SK-MEL-5 (cell line): ENCODE measurements at places on chromosomes 5 and 9. TPM values are rescaled to one million over a fixed set of nuclear protein-coding genes. Genes with fewer than 3 reads are reported as not detected.

GRCh38 chr9:134594078-134594941 is 47.3 kb upstream of the COL5A1 start:
- no peak for DNase-seq

DNA sequence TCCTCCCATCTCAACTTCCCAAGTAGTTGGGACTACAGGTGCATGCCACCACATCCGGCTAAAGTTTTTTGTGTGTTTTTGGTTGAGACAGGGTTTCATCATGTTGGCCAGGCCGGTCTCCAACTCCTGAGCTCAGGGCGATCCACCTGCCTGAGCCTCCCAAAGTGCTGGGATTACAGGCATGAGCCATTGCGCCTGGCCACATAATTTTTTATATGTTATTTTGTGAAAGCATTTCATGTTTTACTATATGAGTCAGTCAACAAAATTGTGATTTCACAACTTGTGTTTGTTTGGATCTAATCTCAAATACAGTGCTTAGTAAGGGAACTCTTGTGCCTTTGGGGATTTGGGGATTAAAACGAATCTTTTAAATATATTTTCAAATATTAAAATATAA is 20.0 kb upstream of the FAM120AOS start:
- no peak for DNase-seq

- no peak for DNase-seq
Observed at GRCh38 chr5:4676934-4677333, 463.2 kb upstream of the ADAMTS16 start.

- DNase-seq = no peak
Observed at GRCh38 chr5:176882567-176882903, 16.6 kb downstream of the HK3 start.

GRCh38 chr5:135313405-135313804 is 85.6 kb downstream of the MACROH2A1 start:
- no peak for DNase-seq

- DNase-seq = peak; percentile 66
Observed at GRCh38 chr9:137319011-137319738, 17.1 kb upstream of the NRARP start.

- no peak for DNase-seq
Observed at GRCh38 chr9:2729721-2730120, 12.4 kb downstream of the KCNV2 start.

DNA sequence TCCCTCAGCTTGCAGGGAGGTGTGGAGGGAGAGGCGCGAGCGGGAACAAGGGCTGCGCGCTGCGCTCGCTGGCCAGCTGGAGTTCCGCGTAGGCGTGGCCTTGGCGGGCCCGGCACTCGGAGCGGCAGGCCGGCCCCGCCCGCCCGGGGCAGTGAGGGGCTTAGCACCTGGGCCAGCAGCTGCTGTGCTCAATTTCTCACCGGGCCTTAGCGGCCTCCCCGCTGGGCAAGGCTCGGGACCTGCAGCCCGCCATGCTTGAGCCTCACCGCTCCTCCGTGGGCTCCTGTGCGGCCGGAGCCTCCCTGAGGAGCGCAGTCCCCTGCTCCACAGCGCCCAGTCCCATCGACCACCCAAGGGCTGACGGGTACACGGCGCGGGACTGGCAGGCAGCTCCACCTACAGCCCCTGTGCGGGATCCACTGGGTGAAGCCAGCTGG is 1516.4 kb downstream of the EFNA5 start:
- DNase-seq = no peak

DNA sequence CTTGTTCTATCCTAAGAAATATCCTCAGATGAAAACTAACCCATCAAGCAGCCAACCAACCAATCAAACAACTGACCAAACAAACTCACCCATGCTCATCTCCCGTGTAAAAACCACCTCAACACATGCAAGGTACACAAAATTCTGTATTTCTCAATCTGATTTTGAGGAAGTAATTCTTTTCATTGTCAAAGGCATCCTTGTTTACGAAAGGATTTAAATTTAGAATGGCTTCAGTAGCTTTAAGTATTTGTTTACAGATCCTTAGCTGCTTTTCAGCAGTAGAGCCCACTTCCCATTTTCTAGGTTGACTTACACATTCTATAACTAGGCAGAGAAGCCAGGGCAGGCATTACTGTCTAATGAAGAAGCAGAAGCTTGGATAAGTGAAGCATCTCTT is 78.6 kb downstream of the NTRK2 start:
- no peak for DNase-seq

- peak; percentile 30 for DNase-seq
Observed at GRCh38 chr9:10612641-10613398, at the start of gene PTPRD. Gene PTPRD, minus strand, starts transcription at chr9:10613002.

- DNase-seq = no peak
Observed at GRCh38 chr5:139955053-139955605, 88.0 kb downstream of the NRG2 start.

- no peak for DNase-seq
Observed at GRCh38 chr9:114844766-114845165, 38.9 kb upstream of the TNFSF15 start.

- no peak for DNase-seq
Observed at GRCh38 chr9:89871871-89872331, 267.1 kb downstream of the GADD45G start.

DNA sequence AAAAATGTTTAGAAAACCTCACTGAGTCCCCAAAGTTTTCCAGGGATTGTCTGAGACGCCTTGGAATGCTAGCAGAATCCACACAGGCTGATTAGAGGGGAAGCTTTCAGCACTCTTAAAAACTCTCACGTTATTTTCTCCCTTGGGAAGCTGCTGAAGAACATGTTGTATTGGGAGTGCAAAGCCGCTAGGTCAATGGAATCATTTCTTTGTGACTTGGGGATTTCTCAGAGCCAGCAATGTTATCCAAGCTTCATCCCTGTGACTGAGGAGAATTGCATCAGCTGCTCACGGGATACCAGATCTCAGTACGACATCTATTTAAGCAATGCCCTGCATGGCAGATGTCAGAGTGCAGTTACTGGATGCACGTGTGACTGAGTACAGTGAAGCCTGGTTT is 426.4 kb upstream of the MPDZ start:
- DNase-seq = peak; percentile 65

DNA sequence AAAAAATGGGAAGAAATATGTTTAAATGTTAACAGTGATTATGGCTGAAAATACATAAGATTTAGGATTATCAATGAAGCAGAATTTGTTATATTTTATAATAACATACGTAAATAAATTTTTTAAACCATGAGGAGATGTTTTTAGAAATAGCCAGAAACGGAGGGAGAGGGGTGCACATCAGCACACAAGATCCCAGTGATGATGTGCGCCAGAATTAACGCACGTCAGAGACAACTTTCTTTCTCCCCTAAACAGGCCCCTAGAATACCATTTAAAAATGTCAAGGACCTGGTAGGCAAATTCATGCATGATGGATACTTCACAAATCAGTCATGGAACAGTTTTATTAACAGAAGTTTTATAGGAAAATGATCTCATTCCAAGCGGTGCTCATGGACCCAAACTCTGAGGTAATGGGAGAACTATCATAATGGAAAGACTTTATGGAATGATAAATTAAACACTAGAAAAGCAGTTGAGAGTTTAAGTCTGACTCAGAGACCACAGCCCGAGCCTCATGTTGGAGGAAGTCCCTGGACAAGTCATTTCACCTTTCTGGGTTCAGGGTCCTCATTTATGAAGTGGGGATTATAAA is 258.9 kb upstream of the GAS1 start:
- no peak for DNase-seq

- peak; percentile 14 for DNase-seq
Observed at GRCh38 chr5:5650242-5650641, 227.8 kb downstream of the ICE1 start.

GRCh38 chr5:152523964-152524363 is 118.9 kb upstream of the NMUR2 start:
- DNase-seq = no peak

- no peak for DNase-seq
Observed at GRCh38 chr5:34053133-34053532, 10.1 kb upstream of the C1QTNF3 start.

GRCh38 chr5:93789173-93790067 is 48.0 kb upstream of the POU5F2 start:
- no peak for DNase-seq

DNA sequence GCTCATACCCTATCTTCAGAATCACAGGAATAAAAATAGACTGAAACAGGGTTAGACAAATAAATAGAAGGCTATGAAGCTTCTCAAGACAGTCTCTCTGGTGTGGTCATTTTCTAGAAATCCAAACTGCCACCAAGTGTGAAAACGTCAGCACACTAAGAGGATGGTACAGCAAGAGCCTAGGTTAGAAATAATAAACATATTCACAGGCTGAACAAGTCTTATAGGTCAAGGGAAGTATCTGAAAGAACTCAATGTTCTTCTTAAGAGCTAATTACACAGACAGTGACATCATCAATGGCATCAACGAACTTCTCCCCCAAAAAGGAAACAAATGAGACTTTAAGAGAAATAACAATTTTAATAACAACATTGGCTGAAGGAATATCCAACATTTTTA is 22.7 kb upstream of the PLPP6 start:
- DNase-seq = peak; percentile 33

- no peak for DNase-seq
Observed at GRCh38 chr5:79069488-79070349, at the start of the genes BHMT2 and DMGDH. Gene BHMT2, plus strand, starts transcription at chr5:79069767. Its CDS starts 16 bp downstream, at chr5:79069783. Gene DMGDH, minus strand, starts transcription at chr5:79069674. Its CDS starts 54 bp downstream, at chr5:79069620.

The ZBTB6 gene
- total RNA-seq = 18.1 and 19.0 TPM in 2 replicates

The NMUR2 gene
- not detected in 2 replicates for total RNA-seq

The PRRT1B gene
- total RNA-seq = not detected in 2 replicates

The DMRTA1 gene
- total RNA-seq = not detected in 2 replicates

The EPB41L4A gene
- total RNA-seq = 0.42 and 1.7 TPM in 2 replicates

The PSMD5 gene
- 23.9 and 27.9 TPM in 2 replicates for total RNA-seq

The TMEM250 gene
- total RNA-seq = 42.5 and 43.0 TPM in 2 replicates

The WHRN gene
- total RNA-seq = 4.5 and 6.1 TPM in 2 replicates
